ENCODE measurements at places on chromosomes 7 and 10.
A peak's percentile ranks its signal among the peaks of the same experiment; 100 is the strongest.

GRCh38 chr10:42477170-42477569 is 161.2 kb downstream of the ZNF33B start:
- DNase-seq, result no peak

- DNase-seq, result no peak
These were observed 344.5 kb downstream of the PCLO start for GRCh38 chr7:82818171-82818570.

- no peak for DNase-seq
These were observed 541.9 kb upstream of the CELF2 start for GRCh38 chr10:10475812-10476211.

DNA sequence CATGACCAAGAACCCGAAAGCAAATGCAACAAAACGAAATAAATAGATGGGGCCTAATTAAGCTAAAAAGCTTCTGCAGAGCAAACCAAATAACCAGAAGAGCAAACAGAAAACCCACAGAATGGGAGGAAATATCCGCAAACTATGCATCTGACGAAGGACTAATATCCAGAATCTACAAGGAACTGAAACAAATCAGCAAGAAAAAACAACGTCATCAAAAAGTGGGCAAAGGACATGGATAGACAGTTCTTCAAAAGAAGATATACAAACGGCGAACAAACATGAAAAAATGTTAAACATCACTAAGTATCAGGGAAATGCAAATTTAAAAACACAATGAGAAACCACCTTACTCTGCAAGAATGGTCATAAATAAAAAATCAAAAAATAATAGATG is 35.3 kb upstream of the CACUL1 start:
- no peak for DNase-seq

DNA sequence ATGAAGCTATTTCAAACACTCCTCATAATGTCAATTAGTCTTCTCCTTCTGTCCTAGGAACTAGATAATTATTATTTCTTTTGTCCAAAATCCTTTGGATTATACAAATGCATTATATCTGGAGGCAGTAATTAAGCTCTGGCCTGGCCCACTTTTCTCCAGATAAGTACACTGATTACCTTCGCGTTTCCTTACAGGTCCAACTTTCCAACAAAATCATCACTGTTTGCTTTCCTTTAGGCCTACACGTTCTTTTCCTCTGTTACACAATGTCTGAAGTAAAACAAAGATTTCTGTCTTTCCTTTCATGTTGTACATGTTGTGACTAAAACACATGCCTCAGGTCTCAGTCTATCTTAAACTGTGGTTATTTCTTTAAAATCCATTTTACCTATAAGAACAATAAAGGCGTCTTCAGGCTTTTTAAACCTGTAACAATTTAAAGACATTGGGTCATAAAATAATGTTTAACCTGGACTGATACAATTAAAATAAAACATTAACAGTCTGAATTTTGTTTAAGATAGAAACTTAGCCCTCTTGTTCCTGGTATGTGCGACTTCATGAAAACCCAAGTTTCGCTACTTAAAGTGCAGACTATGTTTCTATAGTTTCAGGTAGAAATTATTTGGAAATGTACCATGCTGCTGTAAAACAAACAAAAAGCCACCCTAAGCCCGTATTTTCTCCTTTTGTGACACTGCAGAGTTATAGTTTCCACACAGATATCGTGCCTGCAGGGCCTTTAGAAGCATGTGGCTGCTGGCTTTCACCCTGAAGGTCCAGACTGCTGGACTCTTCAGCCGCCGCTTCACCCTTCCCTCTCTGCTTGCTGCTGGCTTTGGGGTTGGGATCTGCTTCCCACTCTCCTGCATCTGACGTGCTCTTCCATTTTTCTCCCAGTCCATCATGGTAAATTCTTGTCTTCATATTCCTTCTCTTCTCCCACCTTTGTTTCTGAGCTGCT is 381.7 kb downstream of the DPP6 start:
- DNase-seq, result no peak

DNA sequence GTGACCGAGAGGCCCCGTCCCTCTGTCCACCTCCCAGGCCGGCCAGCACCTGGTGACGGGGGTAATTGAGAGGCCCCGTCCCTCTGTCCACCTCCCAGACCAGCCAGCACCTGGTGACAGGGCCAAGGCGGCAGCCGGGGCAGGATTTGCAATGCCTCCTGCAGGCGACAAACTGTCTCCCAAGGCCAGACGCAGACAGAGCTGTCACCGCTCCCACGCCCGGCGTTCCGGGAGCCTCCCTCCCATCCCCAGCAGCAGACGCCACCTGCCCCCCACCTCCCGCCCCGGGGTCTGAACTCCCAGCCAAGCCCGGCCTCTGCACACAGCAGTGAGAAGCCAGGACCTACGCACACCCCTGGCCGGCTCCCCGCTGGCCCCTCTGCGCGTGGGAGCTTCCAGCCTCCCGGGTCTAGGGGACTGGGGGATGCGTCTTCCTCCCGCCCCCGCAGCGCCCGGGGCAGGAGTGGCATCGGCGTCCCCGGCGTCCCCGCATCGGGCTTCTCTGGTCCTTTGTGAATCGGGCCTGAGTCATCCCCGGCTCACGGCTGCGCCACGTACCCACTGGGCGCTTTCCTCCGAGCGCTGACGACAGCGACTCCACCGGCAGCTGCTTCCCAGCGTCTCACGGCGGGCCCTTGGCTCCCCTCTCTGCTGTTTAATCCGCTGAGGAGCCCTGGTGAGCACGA is 95.1 kb upstream of the DIP2C start:
- peak; percentile 21 for DNase-seq

DNA sequence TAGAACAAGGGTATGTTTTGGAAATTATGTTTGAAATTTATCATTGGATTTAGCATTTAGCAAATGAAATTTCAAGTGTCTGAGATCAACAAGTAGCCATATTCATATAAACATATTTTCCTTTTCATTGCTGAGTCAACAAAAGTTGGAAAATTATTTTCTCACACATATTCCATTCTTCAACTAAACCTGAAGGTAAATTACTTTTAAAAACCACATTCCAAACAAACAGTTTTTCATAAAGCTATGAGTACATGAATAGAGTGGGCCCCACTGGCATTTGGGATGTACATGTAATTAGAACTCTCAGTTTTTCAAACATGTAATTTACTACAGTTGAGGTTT is 178.3 kb upstream of the MKLN1 start:
- no peak for DNase-seq

DNA sequence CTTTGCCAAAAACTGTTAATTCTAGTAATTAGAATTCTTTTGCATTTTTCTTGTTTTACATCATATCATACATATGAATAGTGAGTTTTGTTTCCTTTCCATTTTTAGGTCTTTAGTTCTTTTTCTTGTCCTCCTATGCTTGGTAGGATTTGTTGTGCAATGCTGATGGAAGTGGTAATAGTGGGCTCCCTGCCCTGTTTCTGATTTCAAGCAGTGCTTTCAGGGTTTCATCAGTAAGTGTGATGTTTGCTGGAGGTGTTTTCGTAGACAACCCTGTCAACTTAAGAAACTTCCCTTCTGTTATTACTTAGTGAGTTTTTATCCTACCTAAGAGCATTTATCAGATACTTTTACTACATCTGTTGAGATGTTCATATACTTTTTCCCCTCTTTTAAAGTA is 50.5 kb downstream of the CSGALNACT2 start:
- DNase-seq, result no peak

- no peak for DNase-seq
These were observed 156.5 kb upstream of the AGR3 start for GRCh38 chr7:17038160-17038782.

DNA sequence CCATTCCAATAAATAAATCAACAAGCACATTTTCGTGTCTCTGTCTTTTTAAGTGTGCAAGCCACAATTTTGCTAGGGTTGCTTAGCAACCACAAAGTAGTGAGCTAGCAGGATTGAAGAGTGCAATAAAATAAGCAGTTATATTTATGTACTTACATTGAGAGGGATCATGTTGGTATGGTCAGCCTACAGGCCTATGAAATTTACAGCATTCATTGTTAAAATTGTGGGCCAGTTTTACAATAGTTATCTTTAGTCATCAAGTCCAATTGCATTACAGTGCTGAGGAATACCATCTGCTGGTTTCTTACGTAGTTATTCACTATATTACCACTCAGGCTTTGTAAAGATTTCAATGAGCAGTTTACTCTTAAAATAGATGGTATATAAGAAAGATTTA is 192.5 kb upstream of the POT1 start:
- DNase-seq, result no peak

DNA sequence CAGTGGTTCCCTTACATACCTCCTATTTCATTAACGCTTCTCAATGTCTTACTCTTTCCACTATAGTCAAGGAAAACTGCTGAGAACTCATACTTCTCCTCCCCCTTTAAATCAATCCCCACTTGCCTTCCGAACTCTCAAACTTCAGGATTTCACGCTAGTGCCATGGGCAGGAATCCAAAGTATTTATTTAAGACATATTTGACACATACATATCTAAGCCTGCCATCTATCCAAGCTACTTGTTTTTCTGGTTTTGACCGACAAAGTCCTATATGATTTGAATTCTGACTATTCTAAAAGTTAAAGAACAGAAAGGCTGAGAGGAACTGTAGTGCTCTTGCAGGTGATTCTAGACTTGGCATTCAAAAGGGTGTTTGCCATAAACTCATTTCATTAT is 51.8 kb downstream of the CCDC6 start:
- no peak for DNase-seq

DNA sequence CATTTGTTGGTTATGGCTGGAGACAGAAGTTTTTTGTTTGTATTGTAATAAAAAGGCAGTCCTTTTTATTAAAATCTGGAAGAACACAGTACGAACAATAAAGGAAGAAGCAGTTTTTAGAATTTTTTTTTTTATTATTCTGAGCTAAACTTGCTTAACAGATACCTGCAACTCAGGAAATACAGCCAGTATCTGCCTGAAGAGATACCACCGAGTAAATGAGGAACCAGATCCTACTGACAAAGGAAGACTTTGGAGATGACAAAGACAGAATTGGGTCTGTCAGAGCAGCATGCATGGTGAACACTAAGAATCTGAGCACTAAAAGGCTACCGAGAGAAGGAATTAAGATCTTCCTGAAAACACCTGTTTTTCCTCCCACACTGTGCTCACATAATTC is 1335.9 kb upstream of the SORCS1 start:
- no peak for DNase-seq

DNA sequence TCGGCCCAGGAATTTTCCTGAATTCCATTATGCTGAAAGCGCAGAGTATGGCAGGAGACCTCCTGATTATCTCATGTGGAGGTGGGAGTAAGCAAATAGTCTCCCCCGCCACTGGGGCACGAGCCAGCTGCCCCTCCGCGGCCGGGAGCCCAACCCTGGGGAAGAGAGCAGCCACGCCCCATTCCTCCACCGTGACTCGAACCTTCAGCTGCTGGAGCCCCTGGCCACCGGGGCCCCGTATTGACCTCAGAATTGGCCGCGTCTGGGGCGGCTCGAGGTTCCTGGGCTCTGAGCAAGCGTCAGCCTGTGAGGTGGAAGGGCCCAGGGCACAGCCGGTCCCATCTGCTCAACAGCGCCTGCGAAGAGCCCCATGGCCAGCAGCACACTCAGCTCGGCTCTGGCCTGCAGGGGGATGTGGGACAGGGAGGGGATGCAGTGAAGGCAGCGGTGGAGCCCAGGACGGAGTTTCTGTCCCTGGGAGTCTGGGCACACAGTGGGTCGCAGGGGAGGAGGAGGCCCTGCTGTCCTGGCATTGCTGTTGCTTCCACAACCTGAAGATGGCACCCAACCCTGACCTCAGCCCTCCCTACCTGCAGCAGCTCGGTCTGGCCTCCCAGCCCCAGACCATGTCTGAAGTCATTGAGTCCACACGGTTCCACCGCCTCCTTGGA is 97.8 kb downstream of the CHST15 start:
- no peak for DNase-seq

DNA sequence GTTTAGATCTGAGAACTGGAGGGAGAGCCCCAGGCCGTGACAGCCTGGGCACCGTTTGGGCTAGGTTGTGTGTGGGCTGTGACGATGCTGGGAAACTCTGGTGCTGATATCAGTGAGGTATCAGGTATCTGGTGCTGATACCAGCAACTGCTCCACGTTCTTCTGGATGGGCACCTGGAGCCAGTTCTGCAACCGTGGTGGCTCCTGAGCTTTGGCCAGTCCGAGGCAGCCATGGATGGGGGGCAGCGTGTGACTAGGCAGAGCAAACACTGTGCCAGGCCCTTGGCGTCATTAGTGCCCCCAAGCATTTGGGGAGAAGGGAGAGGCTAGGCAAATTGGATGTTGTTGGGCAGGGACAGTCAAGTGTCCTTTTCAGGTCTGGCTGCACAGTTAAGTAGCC is 57.9 kb downstream of the ZNF467 start:
- DNase-seq, result no peak

- DNase-seq, result no peak
These were observed 421 bp upstream of the NODAL start for GRCh38 chr10:70441895-70442309.

GRCh38 chr7:105799677-105800076 is 76.7 kb downstream of the ATXN7L1 start:
- no peak for DNase-seq

- DNase-seq, result no peak
These were observed 48.5 kb downstream of the PLCE1 start for GRCh38 chr10:94042001-94042833.

- DNase-seq, result no peak
These were observed 264.7 kb downstream of the GLI3 start for GRCh38 chr7:41972270-41972669.

DNA sequence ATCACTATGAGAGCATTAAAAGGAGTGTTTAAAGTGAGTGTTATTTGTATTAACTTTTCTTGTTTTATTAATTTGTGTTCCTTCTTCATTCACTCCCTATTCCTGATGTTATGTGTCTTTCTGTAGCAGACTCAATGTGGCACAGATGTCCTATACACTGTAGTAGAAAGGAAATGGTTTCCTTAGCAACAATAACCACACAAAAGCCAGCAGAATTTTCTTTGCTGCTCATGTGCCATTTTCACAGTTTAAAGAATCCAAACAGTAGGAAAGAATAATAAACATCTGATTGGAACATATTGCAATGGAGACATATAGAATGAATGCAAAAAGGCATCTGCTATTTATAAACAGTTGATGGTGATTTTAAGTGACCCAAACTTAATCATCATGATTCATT is 763.6 kb downstream of the PHTF2 start:
- no peak for DNase-seq

DNA sequence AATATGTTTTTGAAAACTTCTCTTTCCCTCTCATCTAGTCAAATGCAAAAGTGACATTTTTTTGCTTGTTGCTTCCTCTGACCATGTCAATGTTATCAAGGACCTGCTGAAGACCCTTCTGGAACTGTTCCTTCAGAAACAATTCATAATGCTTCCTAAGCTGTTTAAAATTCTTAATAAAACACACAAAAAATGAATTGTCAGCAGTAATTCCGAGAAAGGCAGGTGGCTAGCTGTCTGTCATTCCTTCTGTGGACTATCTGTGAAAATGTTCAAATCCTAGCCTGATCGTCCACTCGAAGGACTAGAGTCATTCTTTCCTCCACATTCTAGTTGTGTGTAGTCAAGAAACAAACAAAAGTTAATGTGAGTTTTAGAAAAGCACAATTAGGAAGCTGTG is 56.6 kb upstream of the TRIL start:
- DNase-seq, result no peak

- no peak for DNase-seq
These were observed 399.5 kb upstream of the ANKRD30A start for GRCh38 chr10:36725581-36726520.

GRCh38 chr10:59560990-59561389 is 148.7 kb downstream of the SLC16A9 start:
- DNase-seq, result no peak

- no peak for DNase-seq
These were observed 30.0 kb upstream of the SEM1 start for GRCh38 chr7:96739609-96740008.

- no peak for DNase-seq
These were observed 87.1 kb downstream of the CRTAC1 start for GRCh38 chr10:97943294-97943693.

- DNase-seq, result no peak
These were observed 7.4 kb downstream of the ZNF488 start for GRCh38 chr10:47376522-47377220.
